ENCODE measurements at places on chromosomes 12 and 14.

GRCh38 chr12:5956987-5957386 is 11.9 kb upstream of the ANO2 start:
- no peak for DNase-seq

DNA sequence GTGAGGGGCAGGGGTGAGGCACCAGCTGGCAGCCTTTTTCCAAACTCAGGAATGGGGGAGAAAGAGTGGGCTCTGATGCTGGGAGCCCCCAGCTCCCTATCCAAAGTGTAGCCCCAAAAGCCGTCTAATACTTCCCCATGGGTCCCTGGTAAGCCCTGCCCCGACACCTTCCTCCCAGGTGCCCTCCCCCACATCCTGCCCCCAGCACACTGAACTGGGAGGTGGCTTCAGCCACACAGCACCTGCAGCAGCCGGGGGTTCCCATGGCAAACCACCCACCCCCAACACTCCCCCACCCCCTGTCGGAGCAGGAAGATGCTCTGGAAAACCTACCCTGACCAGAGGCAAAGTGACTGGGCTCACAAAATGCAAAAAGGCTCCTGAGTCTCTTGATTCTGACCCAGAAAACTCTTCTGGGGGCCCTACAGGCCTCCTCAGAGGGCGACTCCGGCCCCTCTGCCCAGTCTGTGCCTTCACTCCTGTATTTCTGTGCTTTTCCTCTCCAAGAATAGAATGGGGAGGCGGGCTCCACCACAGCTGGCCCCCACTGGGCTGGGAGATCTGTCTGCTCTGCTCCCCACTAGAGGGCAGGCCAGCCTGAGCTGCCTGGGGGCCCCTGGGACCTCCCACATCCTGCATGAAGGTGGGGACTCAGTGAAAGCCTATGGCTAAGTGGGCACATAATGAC is 81.6 kb downstream of the ITPK1 start:
- no peak for DNase-seq

- no peak for DNase-seq
Observed at GRCh38 chr14:95395098-95395737, 75.5 kb upstream of the CLMN start.

- no peak for DNase-seq
Observed at GRCh38 chr14:71117839-71118743, 210.8 kb downstream of the PCNX1 start.

DNA sequence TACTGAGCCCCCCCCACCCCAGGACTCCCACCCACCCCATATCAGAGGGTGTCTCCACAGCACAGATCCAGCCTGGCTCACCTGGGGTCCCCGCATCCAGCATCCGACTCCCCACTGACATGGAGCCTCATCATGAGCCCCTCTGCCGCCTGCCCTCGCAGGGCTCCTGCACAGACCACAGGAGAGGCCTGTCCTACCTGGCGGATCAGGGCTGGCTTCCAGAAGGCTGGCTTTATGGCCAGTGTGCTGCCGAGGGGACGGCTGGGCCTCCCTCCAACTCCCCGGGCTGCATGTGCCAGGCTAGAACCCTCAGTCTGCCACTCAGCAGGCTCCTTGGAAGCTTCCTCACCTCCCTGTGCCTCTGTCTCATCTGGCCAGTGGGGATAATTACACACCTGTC is 119.0 kb downstream of the RFLNA start:
- DNase-seq: no peak

Measured in stimulated activated CD4-positive, alpha-beta T cell treated with anti-CD3 and anti-CD28 coated beads, Interleukin-4, amount 100 ng/mL, for 48 hours (primary cell).